ENCODE measurements at places on chromosomes 6 and 20.

DNA sequence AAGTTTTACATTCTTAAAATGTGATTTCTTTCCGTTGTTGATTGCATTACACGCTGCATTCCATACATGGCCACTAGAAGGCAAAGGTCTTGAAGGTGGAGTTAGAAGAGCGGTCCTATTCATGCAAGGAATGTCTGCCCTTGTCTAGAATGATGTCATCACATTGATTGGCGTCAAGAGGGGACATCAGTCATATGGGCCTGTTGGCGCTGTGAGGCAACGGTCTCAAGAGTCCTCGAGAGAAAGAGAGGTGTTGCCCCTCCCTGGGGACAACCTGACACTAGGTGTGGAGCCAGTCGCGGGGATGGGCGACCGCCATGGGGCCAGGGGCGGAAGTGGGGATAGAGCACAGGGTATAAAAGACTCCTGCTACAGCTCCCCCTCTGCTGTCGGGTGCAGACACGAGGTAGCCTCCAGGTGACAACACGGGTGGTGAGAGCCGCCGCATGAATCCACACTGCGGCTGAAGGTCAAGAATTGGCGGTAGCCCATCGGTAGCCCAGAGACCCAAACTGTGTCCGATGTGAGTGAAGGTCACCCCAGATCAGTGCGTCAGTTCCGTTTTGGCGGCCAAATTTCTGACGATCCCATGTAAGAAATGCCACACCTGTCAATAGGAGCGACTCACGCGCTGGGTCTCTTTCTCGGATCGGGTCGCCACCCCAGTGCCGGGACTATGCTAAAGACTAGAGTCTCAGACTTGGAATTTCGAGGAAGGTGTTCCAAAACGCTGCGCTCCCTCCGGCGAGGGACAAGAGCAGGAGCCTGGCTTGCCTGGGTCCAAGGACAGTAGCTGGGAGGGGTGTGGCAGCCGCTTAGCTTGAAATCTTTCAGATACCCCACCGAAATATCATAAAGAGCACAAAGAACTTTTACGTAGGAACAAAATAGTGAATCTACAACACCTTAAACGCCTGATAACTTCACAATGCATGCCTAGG lies 93.2 kb upstream of the ZNF184 start:
- DNase-seq: no peak

GRCh38 chr6:5103250-5103649 lies 18.1 kb downstream of the PPP1R3G start:
- DNase-seq: no peak

DNA sequence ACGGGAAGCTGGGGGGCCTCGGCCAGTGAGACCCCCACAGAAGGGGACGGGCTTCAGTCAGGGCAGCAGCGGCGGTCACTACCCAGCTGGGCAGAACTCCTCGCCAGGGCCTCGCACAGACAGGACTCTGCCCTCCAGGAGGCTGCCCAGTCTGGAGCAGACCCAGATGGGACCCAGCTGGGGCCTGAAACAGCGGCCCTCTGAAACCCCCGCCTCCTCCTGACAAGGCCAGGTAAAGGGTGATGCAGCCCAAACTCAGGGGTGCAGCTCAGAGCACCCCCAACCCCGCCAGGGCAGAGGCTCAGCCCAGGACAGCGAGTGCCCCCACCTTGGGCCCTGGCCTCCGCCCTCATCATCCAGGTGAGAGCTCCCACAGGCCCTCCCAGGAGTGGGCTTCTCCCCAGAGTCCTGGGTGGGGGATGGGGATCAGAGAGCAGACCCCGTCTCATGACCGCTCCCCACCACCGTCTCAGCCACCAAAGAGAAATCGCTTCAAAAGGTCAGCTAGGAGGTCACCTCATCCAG lies 2.2 kb downstream of the EEF1A2 start:
- DNase-seq: no peak

DNA sequence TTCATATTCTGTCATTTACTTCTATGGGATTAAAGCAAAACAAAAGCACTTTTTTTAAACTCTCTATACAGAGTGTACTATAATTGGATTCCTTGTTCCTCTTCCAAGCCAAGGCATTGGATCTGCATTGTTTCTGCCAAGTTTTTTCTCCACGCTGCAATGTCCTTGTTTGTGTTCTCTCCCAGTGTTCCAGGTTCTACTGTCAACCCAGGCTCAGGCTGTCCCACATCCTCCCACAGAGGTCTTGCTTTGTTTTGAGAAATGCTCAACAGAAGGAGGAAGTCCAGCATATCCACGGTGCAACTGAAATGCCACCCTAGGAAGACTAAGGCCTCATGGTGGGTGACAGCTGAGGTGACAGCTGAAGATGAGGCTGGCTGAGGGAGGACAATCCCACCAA lies 287.1 kb upstream of the PRDM1 start:
- DNase-seq: no peak

DNA sequence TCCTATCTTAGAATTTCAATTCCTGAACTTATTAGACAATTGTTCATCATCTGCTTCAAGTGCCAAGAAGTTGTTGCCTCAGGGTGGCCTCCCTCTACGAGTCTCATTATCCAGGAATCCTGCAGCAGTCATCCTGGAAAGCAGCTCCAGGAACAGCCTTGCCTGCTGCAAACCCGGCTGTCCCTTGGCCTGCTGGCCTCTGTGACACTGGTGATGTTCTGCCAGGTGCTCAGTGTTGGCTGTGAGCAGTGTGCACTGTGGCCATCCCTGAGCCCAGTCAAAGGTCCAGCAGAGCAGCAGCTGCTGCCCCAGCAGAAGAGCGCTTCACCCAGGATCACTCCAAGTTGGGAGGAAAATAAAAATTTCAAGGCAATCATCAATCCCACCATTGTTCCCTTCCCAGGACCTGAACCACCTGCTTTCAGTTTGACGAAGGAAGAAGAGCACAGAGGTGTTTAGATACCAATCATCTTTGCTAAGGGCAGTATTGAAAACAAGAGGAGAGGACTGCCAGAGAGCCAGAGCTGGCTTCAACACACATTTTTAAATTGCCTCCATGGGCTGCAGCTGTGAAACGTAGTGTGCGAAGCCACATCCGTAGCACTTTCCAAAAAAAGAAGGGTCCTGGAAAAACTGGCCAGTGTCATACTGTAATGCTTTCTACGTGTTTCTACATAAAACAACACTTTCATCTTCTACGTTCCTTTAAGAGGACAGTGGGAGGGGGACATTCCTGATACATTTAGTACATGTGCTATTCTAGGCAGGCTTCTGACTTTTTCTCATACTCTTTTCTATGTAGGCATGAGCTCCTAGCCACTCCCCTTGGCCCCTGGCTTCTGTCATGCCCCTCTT lies 7.2 kb upstream of the FAM50B start:
- DNase-seq: no peak

DNA sequence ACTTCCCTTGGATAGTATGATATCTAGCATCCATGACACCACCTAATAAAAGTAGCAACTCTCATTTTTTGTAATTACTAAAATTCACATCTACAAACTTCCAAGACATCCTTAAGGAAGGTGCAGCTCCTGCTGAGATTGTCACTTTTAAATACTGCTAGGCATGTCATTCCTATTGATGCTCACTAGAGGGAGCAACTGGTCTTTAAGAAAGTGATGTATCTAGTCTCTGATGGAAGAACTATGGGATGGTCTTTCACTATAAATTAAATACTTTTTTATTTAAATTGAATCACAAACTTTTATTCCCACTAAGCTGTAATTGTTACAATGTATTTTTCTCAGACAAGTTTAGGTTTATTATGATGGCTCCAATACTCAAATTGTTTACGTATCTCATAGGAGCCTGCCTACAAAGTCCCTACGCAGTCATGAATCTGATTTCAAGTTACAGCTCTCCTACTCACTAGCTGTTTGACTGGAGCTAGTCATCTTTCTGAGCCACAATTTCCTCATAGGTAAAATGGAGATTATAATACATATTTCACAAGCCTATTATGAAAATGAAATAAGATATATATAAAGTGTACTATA lies 8.1 kb upstream of the TSPYL1 start:
- no peak for DNase-seq

DNA sequence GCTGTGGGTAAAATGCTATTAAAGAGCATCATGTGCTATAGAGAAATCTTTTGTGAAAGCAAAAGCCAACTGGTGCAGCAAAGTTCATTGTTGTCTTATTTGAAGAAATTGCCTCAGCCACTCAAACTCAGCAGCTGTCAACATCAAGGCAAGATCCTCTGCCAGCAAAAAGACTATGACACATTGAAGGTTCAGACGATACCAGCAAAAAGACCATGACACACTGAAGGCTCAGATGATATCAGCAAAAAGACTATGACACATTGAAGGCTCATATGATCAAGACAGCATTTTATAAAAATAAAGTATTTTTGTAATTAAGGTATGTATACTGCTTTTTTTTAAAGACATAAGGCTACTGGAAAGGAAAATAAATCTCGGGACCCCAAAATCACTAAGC lies 118.4 kb upstream of the RUNX2 start:
- no peak for DNase-seq

- no peak for DNase-seq
Measured at GRCh38 chr6:155224618-155225017, 39.2 kb upstream of the CLDN20 start.

- DNase-seq: peak; percentile 72
Measured at GRCh38 chr20:10848810-10849370, 175.1 kb upstream of the JAG1 start.

- DNase-seq: no peak
Measured at GRCh38 chr6:34324738-34325444, 67.6 kb downstream of the NUDT3 start.

DNA sequence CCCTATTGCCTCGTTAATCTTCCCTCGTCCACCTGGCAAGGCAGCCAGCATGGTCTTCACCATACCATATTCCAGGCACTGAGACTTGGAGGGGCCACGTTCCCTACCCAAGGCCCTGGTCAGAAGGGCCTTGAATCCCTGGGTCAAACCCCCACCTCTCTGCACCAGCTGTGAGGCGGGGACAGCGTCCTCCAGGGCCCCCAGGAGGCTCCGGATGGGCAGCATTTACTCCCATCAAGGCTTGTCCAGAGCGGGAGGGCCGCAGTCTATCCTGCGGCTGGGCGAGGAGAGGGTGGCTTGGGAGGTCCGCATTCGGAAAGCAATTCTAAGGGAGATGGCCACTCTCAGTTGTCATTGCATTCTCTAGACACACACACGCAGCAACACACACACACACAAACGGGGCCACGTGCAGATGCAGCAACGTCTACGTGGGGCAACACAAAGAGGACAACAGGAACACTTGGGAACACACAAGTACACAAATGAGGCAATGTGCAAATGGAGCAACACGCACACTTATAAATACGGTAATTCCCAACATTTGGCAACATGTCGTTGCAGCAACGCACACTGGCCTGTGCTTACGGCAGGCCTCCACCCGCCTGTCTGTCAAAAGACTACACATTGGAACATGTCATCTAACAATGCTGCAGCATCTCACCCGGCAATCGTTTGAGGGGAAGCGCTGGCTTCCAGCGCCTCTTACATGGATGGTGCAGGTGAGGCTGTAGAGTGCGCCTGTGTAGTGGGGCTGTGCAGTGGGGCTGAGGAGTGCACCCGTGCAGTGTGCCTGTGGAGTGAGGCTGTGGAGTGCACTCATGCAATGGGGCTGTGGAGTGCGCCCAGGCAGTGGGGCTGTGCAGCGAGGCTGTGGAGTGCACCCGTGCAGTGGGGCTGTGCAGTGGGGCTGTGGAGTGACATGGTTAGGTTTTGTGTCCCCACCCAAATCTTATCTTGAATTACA lies 12.9 kb upstream of the NTSR1 start:
- no peak for DNase-seq

- DNase-seq: no peak
Measured at GRCh38 chr6:100230953-100231316, 233.8 kb downstream of the SIM1 start.

Measured in T-helper 2 cell (primary cell).